ENCODE measurements at places on chromosomes 12 and 14. TPM values are rescaled to one million over a fixed set of nuclear protein-coding genes. Genes with fewer than 3 reads are reported as not detected.

HOXC11 gene
- total RNA-seq = not detected

OLR1 gene
- not detected for total RNA-seq

REP15 gene
- total RNA-seq = 0.83 TPM

DDX51 gene
- total RNA-seq = 7.1 TPM

HOXC13 gene
- not detected for total RNA-seq

SLC8B1 gene
- total RNA-seq = 24.7 TPM

Measured in smooth muscle cell of trachea (primary cell).